ENCODE measurements at places on chromosomes 6 and 20.

GRCh38 chr6:80742481-80742880, 636.0 kb downstream of the BCKDHB start:
- no peak for DNase-seq

DNA sequence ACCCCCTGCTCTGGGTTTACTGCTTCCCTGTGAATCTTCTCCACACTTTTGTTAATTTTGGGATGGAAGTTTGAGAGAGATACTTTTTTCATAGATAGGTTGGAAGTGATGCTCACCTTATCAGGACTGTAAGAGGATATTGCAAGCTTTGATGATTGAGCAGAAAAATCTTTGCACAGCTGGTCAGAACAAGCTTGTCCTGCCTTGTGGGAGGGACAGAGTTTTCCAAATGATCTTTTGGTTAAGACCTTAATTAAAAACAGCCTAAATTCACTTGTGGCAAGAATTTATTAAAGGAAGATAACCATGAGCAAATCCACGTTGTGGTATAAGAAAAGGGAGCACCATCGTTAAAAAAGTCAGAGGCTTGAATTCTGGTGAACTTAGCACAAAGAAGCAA, 32.2 kb downstream of the E2F3 start:
- DNase-seq: no peak

DNA sequence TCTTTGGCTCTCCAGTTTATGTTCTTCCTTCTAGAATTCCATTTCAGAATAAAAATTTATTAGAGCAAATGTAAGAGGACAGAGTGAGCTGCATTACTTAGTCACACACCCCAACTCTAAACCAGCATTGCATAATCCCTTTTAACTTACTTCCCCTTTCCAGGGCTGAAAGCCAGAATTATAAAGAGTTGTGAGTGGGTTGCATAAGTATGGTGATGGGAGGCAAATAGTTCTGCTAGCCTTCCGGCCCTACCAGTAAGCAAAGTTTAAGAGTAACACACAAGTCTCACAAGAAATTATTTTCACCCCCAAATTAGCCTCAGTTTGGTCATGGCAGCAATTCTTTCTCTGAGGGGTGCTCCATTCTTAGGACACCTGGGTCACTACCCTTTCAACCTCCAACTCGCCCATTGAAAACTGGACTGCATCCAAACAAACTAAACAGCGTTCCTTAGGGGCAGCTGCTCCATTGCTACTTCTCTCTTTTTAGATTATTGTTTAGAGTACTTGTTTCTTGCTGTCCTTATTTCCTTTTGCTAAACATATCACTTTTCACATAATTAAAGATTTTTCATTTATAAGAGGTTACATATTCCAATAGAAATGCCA, 1.6 kb downstream of the KIAA0408 start:
- peak; percentile 90 for DNase-seq

- DNase-seq: no peak
These were observed 73.6 kb upstream of the PHACTR3 start for GRCh38 chr20:59530782-59531181.

- DNase-seq: peak; percentile 69
These were observed 125.2 kb upstream of the RALGAPA2 start for GRCh38 chr20:20837574-20838021.

GRCh38 chr6:7194657-7195056, 86.9 kb downstream of the RREB1 start:
- DNase-seq: no peak

- no peak for DNase-seq
These were observed 618.9 kb upstream of the GJE1 start for GRCh38 chr6:141513830-141514229.

- DNase-seq: no peak
These were observed 80.5 kb downstream of the FARS2 start for GRCh38 chr6:5341845-5342244.

- no peak for DNase-seq
These were observed 956.6 kb downstream of the KIF16B start for GRCh38 chr20:15616626-15617025.

- DNase-seq: no peak
These were observed 37.6 kb downstream of the PDSS2 start for GRCh38 chr6:107421696-107422256.

GRCh38 chr6:136979206-136979605, 57.1 kb downstream of the SLC35D3 start:
- DNase-seq: no peak

- no peak for DNase-seq
These were observed 198.9 kb downstream of the TSHZ2 start for GRCh38 chr20:53171065-53171464.
